ENCODE measurements at places on chromosomes 12 and 14.

DNA sequence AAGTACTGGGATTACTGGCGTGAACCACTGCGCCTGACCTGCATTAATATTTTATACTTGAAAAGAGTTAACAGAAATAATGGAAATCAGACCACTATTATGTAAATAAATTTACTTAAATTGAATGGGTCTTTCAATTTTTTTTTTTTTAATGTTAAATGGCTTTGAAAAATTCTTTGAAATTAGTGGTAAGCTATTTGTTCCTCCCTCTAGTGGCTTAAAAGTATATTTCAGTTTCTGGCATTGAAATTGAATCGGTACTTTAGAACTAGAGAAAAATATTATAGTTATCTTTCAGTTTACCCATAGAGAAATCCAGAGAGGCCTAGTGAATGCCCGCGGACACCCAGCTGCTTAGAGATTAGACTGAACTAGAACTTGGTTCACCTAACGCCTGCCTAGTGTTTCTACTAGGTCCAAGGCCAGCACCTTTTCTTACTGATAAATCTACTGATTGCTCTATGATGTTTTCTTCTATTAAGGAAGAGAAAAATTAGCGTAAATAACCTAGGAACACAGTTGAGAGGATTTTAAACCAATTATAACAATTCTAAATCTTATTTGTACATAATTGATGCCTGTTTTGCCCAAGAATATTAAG lies 106.5 kb downstream of the EML1 start:
- DNase-seq: no peak

GRCh38 chr14:94052199-94052598 lies 26.1 kb downstream of the OTUB2 start:
- no peak for DNase-seq

DNA sequence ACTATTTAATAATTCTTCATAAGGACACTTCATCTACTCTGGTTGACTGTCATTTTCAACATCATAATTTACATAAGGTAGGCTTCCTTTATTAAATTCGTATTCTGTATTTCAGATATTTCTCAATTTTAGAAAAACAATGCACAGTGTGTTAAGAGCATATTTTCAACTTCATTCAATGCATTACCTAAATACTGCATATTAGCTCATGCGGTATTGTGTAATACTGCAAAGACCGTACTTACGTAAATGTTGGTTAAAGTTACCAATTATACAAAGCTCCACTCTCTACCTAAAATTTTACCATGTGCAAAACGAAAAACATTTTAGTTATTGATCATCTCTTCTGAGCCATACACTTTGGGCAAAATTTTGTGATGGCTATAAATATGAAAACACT lies 62.8 kb downstream of the EXOC5 start:
- no peak for DNase-seq

GRCh38 chr12:98916106-98916505 lies 271.0 kb downstream of the APAF1 start:
- no peak for DNase-seq

- no peak for DNase-seq
Observed at GRCh38 chr12:20055856-20056255, 312.5 kb upstream of the PDE3A start.

DNA sequence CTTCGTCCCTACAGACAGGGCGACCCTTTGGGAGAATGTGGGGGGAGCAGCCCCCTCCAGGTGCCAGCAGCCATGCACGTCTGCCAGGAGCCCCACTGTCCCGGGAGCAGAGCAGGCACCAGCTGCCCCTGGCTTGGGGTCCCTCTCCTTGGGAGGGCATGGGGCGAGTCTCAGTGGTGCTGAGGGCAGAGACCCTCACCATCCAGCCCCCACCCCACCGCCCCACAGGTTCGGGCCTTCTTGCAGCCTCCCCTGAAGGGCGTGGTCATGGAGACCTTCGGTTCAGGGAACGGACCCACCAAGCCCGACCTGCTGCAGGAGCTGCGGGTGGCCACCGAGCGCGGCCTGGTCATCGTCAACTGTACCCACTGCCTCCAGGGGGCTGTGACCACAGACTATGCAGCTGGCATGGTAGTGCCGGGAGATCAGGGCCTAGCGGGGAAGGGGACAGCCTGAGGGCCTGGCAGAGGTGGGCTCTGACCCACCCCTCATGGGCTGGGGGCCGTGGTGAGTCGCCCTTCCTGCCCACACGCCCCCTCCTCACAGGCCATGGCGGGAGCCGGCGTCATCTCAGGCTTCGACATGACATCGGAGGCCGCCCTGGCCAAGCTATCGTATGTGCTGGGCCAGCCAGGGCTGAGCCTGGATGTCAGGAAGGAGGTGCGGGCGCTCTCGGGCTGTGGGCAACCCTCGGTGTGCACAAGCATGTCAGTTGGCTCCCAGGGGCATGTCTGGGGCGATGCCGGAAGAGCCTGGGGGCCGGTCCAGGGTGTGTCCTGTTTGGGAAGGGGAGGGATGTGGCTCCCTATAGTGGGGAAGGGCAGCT lies 18.8 kb downstream of the ASPG start:
- DNase-seq: no peak
